ENCODE measurements at places on chromosomes 12 and 14.

DNA sequence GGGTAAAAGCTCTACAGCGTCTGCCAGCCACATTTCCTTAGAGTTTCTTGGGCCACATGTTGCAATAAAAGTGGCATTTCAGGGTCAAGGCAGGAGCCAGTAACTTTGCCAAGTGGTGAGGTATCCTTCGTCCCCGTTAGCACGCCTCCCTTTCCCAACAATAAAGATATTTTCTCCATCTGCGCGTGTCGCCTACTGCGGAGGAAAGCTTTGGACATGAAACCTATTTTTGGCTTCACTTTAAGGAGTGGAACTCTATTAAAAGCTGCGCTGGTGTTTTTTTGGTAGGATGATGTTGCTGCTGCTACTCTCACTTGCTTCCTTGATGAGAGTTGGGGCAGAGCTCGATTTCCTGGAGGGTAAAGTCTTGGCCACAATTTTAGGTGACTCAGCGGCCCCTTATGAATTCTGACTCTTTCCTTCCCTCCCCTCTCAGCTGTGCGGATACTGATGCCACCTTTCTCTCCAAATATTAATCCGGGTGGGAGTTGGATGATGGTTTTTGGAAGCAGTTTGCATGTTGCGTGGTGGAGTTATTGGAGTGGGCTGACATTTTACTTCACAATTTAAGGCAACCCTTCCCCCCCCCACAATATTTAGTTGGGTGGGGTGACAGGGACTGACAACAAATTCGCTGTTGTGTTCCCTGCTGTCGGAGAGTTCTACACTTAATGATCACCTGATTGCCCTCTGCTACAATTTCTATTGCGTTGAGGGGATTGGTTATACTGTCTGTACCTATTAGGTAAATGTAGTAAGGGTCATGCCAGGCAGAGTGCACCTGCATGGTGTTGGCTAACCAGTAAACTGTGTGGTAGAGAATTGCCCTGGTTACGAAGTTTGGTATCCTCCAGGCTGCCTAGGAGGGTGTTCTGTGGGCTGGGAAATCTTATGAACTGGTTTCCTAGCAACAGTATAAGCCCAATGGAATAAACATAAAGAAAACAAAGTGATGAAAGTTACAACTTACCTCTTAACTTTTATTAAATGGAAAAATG is 1.1 kb downstream of the CCDC91 start:
- peak; percentile 19 for DNase-seq

- no peak for DNase-seq
Observed at GRCh38 chr12:124898200-124898922, 16.1 kb downstream of the UBC start.

DNA sequence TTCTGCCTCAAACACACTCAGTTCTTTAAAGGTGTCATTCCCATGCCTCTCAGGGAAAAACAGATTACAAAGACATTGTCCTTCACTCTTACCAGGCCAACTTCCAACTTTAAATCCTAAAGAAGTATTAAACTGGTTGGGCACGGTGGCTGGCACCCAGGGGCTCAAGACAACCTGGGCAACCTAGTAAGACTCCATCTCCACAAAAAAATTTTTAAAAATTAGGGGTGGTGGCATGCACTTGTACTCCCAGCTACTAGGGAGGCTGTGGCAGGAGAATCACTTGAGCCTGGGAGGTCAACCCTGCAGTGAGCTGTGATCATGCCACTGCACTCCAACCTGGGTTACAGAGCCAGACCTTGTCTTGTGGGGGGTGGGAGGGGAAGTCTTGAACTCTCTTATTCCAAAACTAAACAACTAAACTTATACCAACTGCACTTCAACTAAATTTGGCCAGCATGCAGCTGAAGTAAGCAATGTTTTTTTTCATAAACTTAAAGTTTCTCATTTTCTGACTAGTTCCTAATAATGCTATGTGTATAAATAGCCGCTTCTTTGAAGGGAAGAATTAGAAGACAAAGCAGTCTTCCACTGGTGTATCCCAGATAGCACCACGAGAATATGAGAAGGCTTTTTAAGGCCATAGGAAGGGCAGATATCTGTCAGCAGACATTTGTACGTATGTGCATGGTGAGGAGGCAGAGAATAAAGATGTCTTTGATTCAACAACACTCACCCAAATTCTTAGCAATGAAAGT is 2.4 kb downstream of the SLC11A2 start:
- DNase-seq = no peak

- no peak for DNase-seq
Observed at GRCh38 chr12:28235015-28235414, 44.8 kb downstream of the CCDC91 start.

DNA sequence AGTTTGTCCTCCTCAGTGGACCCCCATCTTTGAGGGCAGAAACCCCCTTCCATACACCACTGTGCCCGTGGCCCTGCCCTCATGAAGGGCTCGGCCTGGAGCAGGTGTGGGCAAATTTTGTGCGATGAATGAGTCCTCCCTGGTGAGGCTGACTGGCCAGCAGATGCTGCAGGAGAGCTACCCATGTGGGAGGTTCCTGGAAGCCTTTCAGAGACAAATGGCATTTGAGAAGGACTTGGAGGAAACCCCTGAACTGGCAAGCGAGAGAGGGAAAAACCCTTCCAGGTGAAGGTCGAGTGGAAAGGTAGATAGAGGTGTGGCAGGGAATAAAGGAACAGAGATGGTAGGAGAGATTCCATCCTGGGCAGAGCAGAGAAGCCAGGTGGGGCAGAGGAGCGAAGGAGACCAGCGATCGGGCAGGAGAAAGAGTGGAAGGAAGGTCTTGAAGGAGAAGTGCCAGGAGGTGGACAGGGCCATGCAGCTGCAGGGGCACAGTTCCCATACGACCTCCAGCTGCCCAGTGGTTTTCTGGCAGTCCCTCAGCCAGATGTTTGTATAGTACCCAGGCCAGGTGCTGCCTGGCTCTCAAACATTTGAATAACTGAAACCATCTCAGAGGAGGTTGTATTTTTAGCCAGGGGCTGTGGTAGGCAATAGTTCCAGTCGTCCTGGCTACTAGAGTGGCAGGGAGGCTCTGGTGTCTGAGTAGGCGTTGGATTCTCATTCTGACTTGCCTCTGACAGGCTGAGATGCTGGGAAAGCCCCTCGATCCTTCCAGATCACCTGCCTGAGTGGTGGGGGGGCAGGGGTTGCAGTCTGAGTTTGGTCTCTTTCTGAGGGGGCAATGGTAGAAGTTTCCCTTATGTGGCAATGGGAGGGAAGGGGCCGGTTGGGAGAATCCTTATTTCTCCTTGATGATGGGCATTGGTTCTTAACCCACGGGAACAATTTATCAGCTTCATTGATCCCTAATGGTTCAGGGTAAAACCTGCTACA is 40.1 kb downstream of the FBXL14 start:
- DNase-seq = no peak

- DNase-seq = no peak
Observed at GRCh38 chr14:96940009-96940408, 142.8 kb downstream of the VRK1 start.

DNA sequence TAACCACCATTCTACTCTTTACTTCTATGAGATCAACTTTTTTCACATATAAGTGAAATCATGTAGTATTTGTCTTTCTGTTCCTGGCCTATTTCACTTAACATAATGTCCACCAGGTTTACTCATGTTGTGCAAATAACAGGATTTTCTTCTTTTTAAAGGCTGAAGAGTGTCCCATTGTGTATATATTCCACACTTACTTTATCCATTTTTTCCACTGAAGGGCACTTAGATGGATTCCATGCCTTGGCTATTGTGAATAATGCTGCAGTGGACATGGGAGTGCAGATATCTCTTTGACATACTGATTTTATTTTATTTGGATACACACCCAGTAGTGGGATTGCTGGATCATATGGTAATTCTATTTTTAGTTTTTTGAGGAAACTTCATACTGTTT is 181.1 kb upstream of the HMGA2 start:
- no peak for DNase-seq
